Esophagus squamous epithelium (tissue), 5 donors: ENCODE measurements at places on chromosomes 1 and 21.

DNA sequence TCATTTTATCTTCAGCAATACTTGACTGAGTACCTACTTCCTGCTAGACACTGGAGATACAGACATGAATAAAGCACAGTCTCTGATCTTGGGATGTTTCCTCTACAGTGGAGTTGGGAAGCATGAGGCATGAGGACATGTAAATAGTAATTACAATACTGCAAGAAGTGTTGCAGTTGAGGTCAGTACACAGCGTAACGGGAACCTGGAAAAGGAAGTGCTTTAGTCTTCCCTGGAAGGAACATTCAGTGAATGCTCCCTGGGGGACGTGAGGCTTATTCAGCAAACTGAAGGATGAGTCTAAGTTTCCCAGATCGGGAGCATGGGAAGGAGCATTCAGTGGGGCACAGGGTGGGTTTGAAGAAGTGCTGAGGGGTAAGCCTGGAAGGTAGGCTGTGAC lies 112.4 kb downstream of the PIK3R3 start:
- no peak for DNase-seq

DNA sequence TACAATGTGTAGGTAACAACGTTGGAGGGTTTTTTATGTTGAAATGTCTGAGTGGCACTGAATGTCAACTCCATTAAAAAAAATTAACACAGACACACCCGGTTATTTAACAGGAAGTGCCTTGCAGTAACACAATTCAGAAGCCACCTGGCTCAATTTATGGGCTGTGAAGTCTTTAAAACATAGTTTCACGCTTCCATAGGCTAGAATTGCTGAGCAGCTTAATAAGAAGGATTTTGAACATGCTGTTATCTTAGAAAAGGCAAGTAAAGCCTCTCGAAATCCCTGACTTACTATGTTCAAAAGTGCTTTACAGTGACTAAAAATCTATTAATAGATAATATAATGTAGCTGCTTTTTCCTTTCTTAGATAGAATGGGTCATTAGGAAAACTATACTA lies 19.7 kb downstream of the SRSF4 start:
- DNase-seq: no peak

DNA sequence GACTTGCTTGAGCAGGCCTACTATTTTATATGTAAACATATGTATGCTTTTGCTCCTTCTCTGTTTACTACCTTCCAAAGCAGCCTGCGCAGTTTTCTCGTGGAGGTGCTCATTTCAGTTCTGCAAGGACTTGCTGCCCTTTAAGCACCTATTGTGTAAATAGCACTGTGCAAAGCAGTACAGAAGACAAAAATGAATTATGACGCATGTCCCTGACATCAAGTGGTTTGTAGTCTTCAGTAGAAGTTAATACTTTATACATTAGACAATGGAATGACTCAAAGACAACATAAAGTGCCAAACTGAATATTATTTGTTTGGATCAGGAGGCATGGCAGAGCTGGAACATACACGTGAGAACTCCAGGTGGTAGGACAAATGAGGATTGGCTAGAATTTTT lies 611.7 kb downstream of the LMO4 start:
- DNase-seq: no peak

DNA sequence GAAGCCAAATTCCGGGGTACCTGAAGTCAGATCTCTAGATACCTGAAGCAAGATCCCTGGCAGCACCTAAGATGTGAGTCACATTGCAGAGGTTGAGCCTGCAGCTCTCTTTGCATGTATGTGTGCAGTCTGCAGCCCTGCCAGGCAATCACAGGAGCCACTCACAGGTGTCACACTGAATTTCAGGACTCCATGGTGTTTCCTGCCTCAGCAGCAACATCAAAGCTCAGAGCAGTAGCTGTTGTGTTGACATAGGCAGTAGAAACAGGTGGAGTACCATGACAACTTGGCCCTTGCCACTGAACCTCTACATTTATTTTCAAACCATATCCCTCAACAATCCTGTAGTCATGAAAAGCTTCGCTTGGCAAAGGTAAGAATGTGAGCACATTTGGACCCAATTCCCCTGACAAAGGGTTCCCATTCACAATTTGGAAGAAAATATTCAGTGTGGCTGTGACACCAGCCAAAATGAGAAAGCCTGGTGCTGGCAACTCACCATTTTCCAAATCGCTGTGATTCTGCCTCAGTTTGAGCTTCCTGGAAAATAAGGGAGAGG lies 419.8 kb upstream of the NFIA start:
- no peak for DNase-seq

DNA sequence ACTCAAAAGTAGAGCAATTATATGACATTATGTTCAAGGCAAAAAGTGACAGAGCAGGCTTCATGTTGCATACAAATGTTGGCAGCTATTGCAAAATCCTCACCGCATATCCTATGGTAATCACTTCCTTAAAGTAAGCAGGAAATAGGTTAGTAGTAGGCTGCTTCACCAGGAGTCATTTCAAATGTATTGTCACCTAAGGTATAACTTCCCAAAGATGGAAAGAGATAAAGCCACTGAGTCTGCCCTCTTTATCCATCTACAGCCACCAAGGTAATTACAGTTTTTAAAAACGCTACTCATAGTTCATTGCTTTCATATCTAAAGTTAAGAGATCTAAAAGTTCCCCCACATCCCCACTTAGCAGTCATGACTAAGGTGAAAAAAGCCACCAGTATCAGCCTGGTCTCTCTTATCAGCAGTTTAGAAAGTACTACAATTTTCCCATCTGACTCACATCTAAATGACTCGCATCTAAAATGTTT lies 31.6 kb upstream of the UBE2U start:
- DNase-seq: no peak

DNA sequence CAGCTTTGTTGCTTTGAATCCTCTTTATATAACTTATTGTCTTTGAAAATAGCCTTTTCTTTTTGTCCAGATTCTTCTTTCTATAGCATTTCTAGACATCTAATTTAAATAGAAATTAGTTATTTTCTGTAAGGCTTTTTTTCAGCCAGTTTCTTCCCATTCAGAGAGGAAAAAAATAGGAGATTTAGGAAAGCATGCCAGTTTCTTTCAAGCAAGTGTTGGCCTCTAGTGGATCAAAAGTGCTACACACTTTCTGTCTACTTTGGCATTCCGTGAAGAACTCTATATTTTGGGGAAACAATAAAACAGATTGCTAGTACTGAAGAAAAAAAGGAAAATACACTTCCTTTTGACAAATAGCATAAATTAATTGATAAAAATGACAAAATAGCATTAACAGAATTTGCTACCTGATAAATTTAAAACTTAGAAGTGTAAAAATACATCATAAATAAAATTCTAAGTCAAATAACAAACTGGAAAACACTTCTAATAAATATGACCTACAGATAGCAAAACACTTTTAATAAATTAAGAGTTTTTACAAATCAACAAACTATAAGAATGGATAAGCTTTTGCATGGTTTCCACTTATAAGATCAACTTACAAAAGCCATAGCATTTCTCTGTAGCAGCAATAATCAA lies 13.1 kb upstream of the EXO1 start:
- no peak for DNase-seq
